Lung (tissue), 17 donors: ENCODE measurements at places on chromosomes 12 and 14.

DNA sequence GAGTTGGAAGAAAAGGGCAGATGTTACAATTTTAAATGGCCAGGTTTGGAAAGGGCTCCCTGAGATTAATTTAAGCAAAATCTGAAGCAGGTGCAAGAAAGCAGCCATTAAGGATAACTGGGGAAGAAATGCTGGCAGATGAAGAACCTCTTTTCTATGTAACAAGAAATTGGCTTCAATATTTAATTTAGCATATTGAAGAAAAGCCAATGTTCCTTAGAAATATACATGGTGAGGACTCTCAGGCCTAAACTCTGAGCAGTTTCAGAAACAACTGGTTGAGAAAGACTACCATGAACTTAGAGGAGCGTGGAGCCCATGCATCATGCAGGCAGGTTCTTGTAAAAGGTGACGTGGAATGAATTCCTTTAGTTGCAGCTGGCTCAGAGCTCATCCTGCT, 152.8 kb downstream of the LRIG3 start:
- DNase-seq = no peak

- DNase-seq = no peak
These were observed 30.1 kb downstream of the P2RX2 start for GRCh38 chr12:132648616-132649225.

DNA sequence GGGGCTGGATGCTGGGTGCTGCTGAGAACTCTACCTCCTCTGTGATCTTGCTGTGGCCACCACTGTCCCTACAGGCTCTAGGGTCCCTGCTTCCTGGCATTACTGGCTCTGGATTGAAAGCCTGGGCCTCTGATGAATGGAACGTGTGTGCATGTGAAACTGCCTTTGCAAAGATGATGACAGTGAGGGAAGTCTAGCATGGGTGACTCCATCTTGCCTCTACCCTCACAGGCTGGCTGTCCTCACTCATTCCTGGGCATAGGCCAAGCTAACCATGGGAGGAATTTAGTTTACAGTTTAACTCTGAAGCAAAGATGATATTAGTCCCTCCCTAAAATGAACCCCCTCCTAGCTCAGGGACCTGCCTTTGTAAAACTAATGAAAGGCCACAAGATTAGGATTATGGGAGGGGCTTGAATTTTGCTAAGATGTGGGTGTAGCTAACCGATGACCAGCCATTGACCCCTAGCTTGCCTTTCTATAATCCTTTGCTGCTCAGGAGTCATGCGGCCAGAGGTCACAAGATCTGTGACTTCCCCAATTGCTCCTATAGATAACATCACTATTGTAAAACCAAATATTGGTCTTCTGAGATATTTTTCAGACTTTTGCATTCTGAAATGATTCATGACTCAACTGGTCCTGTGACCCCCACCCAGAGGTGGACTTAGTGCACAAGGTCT, 2.2 kb upstream of the C1S start:
- DNase-seq = no peak

DNA sequence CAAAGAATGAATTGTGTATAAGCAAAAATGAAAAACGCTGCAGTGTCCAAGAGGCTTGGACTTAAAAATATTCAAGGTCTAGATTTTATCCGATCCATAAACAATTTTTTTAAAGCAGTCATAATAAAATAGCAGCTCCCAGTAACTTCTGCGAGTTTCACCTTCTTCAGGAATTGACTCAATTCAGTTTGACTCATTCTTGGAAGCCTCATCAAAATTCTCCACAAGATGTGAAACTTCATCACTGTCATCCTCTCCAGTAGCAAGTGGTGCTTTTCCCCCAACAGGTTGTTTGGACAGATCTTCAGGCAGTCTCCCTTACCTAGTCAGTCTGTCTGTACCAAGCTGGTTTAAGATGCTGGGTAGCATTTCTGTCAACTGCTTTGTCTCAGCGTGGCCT, 93.5 kb upstream of the FOXG1 start:
- no peak for DNase-seq

DNA sequence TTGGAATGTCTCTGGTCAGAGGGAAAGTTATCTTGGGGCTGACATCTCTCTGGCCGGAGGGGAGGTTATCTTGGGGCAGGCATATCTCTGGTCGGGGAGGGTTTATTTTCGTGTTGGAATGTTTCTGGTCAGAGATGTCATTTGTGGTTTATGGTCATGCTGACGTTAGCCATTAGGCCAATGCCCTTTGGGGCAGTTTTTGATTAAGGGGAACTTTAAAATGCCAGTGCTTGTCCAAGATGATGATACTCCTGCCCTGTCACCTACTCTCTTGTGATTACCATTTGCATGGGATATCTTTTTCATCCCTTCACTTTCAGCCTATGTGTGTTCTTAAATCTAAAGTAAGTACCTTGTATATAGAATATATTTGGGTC, 29.0 kb upstream of the A2M start:
- no peak for DNase-seq

GRCh38 chr12:6643569-6644256, 3.5 kb downstream of the ACRBP start:
- DNase-seq = no peak

DNA sequence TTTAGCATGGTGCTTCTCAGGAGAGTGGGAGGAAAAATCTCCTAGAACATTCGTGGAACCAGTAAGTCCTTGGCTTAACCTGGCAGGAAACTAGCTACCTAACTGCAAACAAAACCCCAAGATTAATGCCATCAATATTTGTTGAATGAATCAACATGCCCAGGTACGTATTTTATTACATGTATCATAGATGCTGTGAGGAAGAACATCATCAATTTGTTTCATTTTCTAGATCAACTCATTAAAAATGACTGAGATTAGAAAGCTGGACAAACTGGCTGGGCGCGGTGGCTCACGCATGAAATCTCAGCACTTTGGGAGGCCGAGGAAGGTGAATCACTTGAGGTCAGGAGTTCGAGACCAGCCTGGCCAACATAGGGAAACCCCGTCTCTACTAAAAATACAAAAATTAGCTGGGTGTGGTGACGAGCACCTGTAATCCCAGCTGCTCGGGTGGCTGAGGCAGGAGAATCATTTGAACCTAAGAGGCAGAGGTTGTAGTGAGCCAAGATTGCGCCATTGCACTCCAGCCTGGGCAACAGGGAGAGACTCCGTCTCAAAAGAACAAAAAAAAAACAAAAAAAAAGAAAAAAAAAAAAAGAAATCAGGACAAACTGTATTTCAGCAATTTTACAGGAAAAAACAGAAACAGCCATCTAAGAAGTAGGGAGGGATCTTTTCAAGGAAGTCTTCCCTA, 88.7 kb downstream of the NTN4 start:
- no peak for DNase-seq

- peak; percentile 8 for DNase-seq
These were observed 197.5 kb upstream of the TMEM132C start for GRCh38 chr12:128069359-128069997.

DNA sequence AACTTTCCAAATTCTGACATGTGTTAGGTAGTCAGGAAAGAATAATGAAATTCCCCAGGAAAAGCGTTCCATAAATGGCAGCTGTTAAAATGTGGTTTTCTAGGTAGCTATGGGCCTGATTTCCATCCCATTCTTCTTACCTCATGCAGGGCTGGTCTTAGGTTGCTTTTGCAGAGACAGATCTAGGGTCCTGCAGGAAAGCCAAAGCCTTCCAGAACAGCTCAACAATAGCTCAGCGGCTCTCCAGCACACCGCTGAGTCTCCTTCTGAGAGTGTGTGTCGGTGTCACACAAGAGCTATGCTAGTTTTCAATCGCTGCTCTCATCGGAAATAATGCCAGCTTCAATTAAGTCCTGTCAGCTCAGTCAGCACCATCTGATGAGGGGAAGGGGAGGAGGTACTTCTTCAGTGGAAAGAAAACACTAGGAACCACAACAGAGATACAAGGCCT, 106.7 kb downstream of the TMEM30B start:
- no peak for DNase-seq

- DNase-seq = no peak
These were observed 155.0 kb downstream of the EPS8 start for GRCh38 chr12:15634010-15634683.

- no peak for DNase-seq
These were observed 666 bp upstream of the DERA start for GRCh38 chr12:15910468-15910863.

DNA sequence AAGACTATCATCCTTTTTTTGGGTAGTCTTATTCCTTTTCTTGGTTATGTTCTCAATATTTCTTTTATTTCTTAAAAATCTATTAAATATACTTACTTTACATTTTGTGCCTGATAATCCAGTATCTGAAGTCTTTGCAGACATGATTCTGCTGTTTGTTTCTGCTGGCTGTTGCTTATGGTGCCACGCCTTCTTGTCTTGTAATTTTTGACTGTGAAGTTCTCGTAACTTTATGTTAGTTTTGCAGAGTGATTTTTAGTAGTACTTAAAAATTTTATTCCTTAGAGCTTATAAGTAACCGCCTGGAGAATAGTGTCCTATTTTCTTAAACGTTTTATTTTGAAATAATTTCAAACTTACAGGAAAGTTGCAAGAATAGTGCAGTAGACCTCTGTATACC, 10.5 kb downstream of the FRS2 start:
- DNase-seq = no peak

DNA sequence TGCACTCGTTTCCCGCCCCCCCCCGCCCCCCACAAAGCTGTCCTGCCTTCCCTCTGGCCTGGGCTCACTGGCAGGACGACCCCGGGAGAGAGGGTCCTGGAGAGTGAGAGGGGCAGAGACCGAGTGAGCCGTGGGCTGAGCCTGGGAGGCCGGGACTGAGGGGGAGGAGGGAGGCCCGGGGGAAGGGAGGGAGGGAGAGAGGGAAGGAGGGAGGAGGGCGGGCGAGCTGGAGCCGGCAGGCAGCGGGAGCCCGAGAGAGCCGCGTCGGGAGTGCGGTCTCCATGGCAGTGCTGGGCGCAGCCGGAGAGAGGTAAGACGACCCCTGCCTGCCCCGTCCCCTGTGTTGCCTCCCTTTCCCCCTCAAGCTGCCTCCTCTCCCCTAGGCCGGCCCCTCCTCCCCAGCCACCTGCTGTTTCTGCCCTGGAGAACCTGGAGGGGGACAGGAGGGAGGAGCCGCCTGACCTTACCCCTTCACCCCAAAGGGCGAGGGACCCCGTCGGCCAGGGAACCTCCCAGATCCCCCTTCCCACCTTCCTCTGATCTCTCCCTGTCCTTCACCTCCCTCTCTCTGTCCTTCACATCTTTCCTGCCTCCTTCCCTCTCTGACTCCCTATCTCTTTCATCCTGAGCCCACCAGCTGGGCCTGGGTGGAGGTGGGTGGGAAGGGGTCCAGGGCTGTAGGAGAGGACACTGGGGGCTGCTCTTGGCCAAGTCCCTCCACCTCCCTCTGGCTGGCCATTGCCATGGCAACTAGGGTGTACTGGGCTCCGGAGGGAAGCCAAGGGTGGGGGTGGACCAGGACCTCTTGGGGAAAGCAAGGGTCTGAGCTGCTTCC, at the start of gene GPR162:
Gene GPR162 (plus strand): TSS at position 231 of the 835 bp plus-strand sequence. CDS start 2,078 bp downstream, outside the sequence.
- peak; percentile 85 for DNase-seq

GRCh38 chr12:84362552-84362897, 550.1 kb downstream of the SLC6A15 start:
- no peak for DNase-seq

GRCh38 chr14:68792979-68793733, at the start of gene ZFP36L1:
ZFP36L1 (minus strand) TSS chr14:68793067; CDS start chr14:68792938, 129 bp downstream.
- peak; percentile 100 for DNase-seq

GRCh38 chr14:96130391-96130790, 74.2 kb upstream of the BDKRB2 start:
- no peak for DNase-seq

GRCh38 chr14:50471838-50472465, 60.4 kb downstream of the MAP4K5 start:
- DNase-seq = no peak

GRCh38 chr12:52091869-52092268, 12.4 kb downstream of the SMIM41 start:
- DNase-seq = peak; percentile 36

DNA sequence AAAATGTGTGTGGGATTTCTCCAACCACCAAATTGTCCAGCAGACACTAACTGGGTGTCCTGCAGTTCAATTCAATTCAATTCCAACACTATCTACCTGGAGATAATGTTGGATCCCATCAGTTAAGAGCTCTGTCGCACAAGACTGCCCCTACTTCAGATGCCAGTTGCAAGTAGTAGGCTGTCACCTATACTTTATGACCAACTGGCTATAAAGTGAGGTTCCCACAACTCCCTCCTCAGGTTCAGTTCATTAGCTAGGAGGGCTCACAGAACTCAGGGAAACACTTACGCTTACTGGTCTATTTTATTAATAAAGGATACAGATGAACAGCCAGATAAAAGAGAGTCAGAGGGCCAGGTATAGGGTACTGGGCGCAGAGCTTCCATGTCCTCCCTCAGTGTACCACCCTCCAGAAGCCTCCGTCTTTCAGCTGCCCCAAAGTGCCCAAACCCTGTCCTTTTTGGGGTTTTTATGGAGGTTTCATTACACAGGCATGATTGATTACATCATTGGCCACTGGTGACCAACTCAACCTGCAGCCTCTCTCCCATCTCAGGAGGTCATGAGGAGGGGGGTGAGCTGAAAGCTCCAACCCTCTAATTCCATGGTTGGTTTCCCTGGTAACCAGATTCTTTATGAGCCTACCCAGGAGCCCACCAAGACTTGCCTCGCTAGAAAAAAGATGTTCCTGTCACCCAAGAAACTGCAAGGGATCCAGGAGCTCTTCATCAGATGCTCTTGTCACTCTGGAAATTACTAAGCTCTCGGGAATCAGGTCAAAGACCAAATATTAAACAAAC, 7.5 kb upstream of the SERPINA5 start:
- DNase-seq = no peak

DNA sequence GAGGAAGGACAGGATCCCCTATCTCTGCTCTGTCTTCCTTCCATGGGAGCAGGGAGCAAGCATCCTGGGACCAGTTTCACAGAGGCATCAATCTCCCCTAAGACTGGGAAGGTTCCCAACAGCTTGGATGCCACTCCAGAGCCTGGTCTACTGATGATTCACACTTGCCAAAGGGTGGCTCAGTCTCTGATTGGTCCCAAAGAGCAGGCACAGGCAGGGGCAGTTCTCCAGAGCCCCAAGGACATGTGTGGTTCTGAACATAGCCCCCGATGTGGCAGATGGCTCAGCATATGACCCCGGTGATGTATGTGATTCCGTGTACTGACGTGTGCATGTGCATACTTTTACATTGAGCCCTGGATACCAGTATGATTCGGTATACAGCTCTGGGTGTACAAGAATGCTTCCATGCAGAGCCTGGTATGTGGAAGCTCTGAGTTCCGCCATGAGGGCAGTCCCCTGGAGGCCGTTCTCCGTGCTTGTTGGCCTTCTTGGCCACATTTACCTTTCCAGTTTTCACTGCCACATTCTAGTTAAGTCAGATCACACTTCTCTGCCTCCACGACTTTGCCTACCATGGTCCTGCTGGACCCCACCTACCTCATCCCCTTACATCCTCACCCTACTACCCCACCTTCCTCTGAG, 21.2 kb downstream of the ITGA7 start:
- no peak for DNase-seq

GRCh38 chr12:27936196-27936595, 36.3 kb downstream of the PTHLH start:
- DNase-seq = no peak

DNA sequence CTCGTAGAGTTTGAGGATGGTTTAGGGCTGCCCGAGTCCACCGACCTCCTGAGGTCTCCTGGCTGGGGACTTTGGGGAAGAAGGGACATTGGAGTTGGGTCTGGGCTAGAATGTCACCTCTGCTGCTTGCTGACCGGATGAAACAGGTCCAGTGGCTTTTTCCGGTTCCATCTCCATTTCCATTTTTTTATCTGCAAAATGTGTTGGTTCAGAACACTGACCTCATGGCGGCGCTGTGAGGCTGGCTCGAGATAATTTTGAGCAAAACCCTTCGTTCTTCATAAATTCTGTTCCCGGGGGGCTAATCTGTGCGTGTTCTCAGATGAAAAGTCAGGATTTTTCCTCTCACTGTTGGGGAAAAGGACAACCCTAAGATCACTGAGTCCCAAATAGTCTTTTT, 11.7 kb upstream of the MYL2 start:
- peak; percentile 7 for DNase-seq

- no peak for DNase-seq
These were observed 13.9 kb upstream of the CLEC4E start for GRCh38 chr12:8554451-8555195.
